ENCODE measurements at places on chromosomes 12 and 14.

- no peak for DNase-seq
Observed at GRCh38 chr14:51823706-51824105, 36.7 kb upstream of the GNG2 start.

DNA sequence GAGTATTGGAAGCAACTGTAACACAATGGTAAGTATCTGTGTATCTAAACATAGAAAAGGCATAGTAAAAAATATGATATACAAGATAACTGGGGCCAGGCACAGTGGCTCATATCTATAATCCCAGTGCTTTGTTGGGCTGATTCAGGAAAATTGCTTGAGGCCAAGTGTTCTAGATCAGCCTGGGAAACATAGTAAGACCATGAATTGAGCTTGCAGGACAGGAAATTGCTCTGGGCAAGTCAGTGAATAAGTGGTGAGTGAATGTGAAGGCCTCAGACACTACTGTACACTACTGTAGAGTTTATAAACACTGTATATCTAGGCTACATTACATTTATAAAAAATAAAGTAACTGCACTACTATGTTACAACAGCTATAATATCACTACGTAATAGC lies 75.2 kb downstream of the GPR135 start:
- DNase-seq: no peak

- DNase-seq: no peak
Observed at GRCh38 chr14:64515053-64515452, 10.5 kb downstream of the ZBTB1 start.

GRCh38 chr14:60490270-60490669 lies 4.4 kb upstream of the C14orf39 start:
- no peak for DNase-seq

DNA sequence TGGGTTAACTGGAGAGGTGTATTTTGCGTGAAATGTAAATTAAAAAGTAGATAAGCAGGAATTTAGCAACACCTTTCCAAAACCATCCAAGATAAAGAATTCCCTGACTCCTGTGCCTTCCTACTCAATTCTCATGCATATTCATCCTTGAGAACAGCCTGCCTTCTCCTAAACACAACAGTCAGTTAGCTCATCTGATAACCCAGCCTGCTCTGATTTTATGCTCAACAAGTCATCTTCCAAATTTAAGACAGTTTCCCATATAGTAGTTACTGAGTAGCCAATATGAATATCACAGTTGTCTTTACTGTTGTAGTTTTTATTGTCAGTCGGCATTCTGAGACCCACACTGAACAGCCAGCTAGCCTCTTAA lies 27.1 kb downstream of the CPNE8 start:
- DNase-seq: no peak

DNA sequence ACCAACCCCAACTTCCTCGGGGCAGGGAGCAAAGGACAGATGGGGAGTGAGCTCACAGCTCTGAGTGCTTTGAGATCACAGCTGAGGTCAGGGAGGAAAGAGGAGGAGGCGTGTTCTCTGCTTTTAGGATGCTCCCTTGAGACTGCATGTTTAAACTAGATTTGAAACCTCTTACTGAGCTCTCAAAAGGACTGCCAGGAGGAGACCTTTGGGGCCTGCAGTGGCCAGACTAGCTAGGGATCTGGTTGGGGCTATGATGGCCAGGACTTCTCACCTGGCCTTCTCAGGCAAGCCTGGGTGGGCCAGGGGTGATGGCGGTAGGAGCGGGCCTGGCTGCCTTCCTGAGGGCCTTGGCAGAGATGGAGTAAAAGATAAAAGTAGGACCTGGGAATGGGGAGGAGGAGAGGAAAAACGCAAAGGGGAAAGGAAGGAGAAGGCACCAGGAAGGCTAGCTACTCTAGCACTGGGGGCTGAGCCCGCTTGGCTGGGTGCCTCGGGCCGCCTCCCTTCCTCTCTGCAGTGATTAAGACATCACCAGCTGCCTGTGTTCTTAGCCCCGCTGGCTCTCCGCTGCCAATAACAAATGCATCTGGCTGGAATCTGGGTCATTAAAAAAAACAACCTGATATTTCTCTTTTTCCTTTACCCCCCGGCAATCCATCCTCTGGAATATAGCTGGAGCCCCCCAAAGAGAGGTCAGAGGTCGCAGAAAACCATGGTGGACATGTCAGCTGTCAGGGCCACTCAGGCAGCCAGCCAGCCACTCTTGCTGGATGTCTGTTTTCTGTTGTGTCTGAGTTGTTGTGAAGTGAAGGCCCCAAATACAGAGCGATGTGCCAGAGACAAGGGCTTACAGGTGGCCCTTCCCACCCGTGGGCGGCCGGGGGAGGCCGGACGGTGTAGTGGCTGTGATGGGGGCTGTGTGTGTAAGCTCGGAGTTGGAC lies 141.3 kb downstream of the TSPAN9 start:
- DNase-seq: no peak

DNA sequence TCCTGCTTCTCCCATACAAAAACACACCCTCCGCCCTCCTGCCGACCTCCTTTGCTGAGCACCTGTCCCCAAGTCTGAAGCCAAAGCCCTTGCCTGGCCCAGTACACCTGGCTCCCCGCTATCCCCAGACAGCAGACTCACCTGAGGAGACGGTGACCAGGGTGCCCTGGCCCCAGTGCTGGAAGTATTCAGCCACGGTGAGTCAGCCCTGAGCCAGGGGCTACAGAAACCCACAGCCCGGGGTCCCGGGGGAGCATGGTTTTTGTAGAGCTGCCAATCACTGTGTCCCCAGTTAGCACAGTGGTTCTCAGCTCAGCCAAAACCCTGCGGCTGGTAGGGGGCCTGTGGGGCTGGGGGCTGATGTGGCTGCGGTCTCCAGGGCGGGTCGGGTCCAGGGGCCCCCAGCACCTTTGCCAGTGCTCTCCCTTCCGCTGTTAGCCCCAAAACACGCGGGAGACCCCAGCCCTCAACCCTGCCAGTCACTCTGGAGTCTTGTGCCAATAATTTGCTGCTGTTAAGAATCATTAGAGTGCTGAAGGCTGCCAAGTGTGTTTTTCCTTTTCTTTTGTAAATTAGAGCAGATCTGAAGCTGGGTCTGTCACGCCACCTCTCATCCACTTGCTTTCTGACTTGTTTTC lies 339.0 kb downstream of the TMEM121 start:
- no peak for DNase-seq

DNA sequence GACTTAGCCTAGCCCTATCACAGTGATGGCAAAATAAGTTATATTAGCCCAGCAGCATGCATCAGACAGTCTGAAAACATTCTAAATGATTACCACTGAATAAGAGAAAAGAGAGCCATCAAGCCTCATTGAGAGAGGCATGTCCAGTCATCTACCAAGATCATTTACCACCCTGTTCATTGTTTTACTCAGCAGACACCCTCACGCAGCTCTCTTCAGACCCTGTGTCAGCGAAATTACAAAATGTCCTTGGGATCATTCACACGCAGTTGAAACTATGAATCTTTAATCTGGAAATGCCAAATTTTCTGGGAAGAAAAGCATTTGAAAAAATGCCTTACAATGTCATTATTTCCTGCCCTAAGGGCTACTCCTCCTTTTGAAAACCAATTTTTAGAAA lies 89.5 kb downstream of the PTPRO start:
- no peak for DNase-seq

DNA sequence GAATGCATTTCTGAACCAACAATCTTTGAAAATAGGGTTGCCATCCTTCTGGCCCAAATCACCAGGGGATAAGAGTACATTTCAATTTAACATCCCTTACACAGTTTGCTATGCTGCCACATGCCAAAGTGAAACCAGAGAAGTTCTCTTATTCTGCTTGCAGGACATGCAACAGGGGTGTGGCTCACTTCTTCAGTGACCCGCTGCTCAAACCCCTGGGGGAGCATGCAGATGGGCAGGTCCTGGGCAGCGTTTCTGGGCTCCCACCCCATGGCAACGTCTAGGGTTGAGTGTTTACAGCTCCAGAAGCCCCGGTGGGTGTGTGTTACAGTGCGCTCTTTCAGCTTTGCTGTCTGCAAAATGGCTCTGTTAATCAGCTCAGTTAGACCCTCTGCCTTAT lies 1306.3 kb upstream of the TMEM132C start:
- no peak for DNase-seq

DNA sequence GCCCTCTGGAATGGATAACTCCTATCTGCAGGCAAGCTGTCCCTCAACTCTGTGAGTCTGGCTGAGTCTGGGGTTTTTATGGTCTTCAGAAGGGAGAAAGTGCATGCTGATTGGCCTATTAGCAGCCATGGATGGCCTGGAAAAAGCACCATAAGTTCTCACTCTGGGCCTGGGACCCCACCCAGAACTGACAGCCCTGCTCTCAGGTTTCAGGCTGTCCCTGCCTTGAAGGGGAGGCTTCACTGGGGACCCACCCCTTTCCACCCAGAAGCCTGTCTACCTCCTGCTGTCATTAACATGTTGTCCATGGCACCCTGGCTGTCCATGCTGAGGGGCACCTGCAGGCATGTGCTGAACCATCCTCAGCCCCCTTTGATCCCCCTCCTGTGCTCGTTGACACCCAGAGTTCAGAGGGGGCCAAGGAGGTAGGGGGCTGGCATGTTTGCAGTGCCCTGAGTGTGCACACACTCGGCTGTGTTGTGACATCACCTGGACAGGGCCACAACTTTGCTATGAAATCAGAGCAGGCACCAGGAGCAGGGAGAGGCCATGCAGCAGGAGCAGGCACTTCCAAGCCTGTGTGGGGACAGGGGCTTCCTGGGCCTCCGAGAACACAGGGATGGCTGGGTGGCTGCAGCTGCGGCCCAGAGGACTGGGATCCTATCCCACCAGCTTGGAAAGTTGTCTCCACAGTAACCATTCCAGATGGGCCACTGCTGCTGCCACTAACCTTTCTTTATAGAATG lies 84.7 kb downstream of the ACSS3 start:
- no peak for DNase-seq

GRCh38 chr14:101705733-101706508 lies 55.6 kb upstream of the PPP2R5C start:
- DNase-seq: peak; percentile 56

DNA sequence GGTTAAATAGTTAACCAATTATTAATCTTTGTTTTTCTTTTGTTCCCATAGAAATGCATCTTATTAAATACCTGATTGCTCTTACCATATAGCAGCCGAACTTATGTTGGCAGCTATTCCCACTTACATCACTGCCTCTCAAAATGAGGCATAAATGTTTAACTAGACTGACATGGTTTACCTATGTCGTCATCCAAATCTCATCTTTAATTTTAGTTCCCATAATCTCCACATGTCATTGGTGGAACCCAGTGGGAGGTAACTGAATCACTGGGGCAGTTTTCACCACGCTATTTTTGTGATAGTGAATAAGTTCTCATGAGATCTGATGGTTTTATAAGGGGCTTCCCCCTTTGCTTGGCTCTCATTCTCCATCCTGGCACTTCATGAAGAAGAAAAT lies 499.2 kb upstream of the ATP2B1 start:
- DNase-seq: no peak
